ENCODE measurements at places on chromosomes 2 and 18. TPM values are rescaled to one million over a fixed set of nuclear protein-coding genes. Genes with fewer than 3 reads are reported as not detected.

PLGLB2 gene
- total RNA-seq, result 0.71 TPM

ASPRV1 gene
- total RNA-seq, result 0.28 TPM

FRZB gene
- total RNA-seq, result 2.2 TPM

MEP1B gene
- not detected for total RNA-seq

STON1 gene
- total RNA-seq, result 4.4 TPM

ACTG2 gene
- total RNA-seq, result 6.9 TPM

GALNT13 gene
- 0.30 TPM for total RNA-seq

NT5DC4 gene
- total RNA-seq, result not detected

EFHD1 gene
- 20.7 TPM for total RNA-seq

IL1R1 gene
- 19.6 TPM for total RNA-seq

C2orf78 gene
- total RNA-seq, result not detected

DNA sequence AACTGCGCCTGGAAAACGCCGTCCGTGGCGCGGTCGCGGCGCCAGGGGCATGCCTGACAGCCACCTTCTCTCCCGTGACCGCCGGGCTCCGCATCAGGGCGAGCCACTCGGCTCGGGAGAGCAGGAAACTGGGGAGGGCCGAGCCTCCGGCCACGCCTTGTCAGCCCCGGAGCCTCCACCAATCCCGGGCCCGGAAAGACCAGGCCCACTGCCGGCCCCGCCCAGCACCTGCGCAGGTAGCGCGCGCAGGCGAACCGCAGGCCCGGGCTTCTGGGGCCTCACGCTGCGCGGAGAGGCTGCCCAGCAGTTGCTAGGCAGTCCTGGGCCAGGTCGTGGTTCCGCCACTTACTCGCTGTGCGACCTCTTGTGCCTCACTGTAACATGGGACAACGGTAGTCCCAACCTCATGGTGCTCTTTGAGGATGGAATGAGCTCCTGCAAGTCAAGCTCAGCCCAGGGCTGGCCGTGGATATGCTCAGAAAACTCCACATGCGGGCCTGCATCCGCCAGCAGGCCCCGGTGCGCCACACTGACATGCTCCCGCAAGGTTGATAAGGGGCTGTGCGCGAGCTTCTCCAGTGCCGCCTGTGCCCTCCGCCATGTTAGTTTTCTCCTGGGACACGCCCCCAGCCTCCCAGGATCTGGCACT lies 97.1 kb downstream of the INHBB start:
- H3K27me3 ChIP-seq, result peaks cover 32% of the 10 kb centered on the region
- H3K4me1 ChIP-seq, result peaks cover 15% of the 10 kb centered on the region
- no peak for DNase-seq
- no peak overlapping the region for H3K27ac ChIP-seq
- no peaks in the 10 kb centered on the region for H3K36me3 ChIP-seq

- H3K4me3 ChIP-seq, result no peak overlapping the region
- H3K36me3 ChIP-seq, result no peaks in the 10 kb centered on the region
- H3K27ac ChIP-seq, result no peak overlapping the region
- no peak for DNase-seq
- H3K4me1 ChIP-seq, result no peaks in the 10 kb centered on the region
Measured at GRCh38 chr18:42242758-42243157, 287.7 kb downstream of the PIK3C3 start.

DNA sequence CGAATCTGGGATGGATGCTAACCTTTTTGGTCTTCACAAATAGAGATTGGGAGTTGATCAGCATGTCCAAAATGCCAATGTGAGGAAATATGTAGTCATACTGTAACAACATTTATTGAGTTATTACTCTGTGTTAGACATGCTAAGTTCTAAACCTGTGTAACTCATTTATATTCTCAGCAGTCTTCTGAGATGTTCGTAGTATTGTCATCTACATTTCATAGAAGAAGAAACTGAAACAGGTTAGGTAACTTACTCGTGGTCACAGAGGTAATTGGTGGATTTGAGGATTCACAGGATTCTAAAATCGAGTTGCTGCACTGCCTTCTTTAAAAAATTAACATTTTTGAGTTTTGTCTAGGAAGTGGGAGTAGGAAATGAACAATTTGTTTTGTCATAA lies 162.1 kb downstream of the UBE2E3 start:
- DNase-seq, result no peak
- no peaks in the 10 kb centered on the region for H3K27me3 ChIP-seq
- no peak overlapping the region for H3K27ac ChIP-seq
- H3K4me1 ChIP-seq, result no peaks in the 10 kb centered on the region
- H3K4me3 ChIP-seq, result no peak overlapping the region

- H3K27ac ChIP-seq, result peak overlapping the region; percentile 88
- peak; percentile 62 for DNase-seq
- no peaks in the 10 kb centered on the region for H3K4me1 ChIP-seq
Measured at GRCh38 chr18:50424877-50425690, 50.2 kb downstream of the SKA1 start.

DNA sequence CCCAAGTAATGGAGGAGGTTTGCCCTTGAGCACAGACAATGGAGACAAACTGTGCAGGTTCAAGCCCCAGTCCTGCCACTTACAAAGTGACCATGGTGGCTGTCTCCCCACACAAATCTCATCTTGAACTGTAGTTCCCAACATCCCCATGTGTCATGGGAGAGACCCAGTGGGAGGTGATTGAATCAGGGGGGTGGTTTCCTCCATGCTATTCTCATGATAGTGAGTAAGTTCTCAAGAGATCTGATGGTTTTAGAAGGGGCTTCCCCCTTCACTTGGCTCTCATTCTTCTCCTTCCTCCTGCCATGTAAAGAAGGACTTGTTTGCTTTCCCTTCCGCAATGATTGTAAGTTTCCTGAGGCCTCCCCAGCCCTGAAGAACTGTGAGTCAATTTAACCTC lies 225.4 kb downstream of the TXNL1 start:
- H3K4me1 ChIP-seq, result no peaks in the 10 kb centered on the region
- H3K4me3 ChIP-seq, result no peak overlapping the region
- DNase-seq, result no peak
- no peak overlapping the region for H3K27ac ChIP-seq

DNA sequence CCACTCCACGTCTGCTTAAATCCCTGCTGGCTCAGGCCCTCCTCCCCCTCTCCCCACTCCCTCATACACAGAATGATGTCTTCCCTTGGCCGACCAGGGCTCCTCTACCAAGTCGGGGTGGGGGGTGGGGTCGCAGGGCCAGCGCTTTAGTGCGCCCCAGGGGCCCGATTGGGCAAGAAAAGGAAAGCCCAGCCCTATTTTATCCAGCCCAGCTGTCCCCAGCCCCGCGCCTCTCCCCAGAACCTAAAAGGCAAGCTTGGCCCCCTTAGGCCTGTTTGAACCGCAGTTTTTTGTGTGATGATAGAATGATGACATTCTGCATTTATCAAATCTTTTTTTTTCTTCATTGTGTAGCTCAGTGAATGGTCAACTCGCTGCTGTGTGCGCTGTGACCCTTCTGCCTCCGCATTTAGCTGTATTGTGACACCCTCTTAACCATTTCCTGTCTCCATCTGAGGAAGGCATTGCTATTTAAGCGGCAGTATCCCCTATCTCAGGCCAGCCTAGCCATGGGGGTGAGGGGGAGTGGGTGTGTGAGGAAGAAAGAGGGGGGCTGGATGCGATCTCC lies 231.4 kb downstream of the HAUS1 start:
- no peak for DNase-seq
- H3K4me3 ChIP-seq, result peak overlapping the region; percentile 67
- no peaks in the 10 kb centered on the region for H3K36me3 ChIP-seq
- no peaks in the 10 kb centered on the region for H3K27me3 ChIP-seq
- peaks cover 44% of the 10 kb centered on the region for H3K4me1 ChIP-seq

GRCh38 chr2:178536037-178536436 lies 55.8 kb downstream of the PLEKHA3 start:
- H3K27ac ChIP-seq, result no peak overlapping the region
- DNase-seq, result no peak
- peaks cover 100% of the 10 kb centered on the region for H3K36me3 ChIP-seq

- no peak overlapping the region for H3K4me3 ChIP-seq
- H3K27me3 ChIP-seq, result no peaks in the 10 kb centered on the region
- no peaks in the 10 kb centered on the region for H3K4me1 ChIP-seq
- H3K36me3 ChIP-seq, result no peaks in the 10 kb centered on the region
- H3K27ac ChIP-seq, result no peak overlapping the region
Measured at GRCh38 chr2:146873646-146874259, 971.1 kb upstream of the ACVR2A start.

- DNase-seq, result no peak
- no peaks in the 10 kb centered on the region for H3K36me3 ChIP-seq
- H3K4me1 ChIP-seq, result no peaks in the 10 kb centered on the region
- no peak overlapping the region for H3K27ac ChIP-seq
Measured at GRCh38 chr18:78794071-78794430, 185.6 kb upstream of the SALL3 start.

DNA sequence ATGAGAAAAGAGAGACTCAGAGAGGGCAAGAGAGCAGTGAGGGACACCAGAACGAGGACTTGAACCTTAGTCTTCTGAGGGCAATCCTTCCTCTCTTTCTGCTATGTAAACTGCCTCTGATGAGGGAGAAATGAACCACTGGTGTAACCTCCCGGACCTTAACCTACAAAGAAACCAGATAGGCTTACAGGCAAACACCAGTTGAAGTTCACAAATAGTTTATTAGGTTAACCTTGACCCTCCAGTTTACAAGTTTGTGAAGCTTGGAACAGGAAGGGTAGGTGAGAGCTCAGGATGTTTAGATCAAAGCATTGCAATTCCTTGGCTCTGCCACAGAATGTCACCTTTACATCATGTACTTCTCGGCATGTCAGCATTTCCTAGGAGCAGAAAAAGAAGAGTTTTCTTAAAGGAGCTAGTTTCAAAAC lies 486.4 kb upstream of the SPRED2 start:
- no peaks in the 10 kb centered on the region for H3K27me3 ChIP-seq
- no peak overlapping the region for H3K27ac ChIP-seq
- no peak overlapping the region for H3K4me3 ChIP-seq
- H3K36me3 ChIP-seq, result no peaks in the 10 kb centered on the region
- no peak for DNase-seq

Data from heart left ventricle (tissue), 16 donors.